ENCODE measurements at places on chromosomes 11 and 22.
A peak's percentile ranks its signal among the peaks of the same experiment; 100 is the strongest.

DNA sequence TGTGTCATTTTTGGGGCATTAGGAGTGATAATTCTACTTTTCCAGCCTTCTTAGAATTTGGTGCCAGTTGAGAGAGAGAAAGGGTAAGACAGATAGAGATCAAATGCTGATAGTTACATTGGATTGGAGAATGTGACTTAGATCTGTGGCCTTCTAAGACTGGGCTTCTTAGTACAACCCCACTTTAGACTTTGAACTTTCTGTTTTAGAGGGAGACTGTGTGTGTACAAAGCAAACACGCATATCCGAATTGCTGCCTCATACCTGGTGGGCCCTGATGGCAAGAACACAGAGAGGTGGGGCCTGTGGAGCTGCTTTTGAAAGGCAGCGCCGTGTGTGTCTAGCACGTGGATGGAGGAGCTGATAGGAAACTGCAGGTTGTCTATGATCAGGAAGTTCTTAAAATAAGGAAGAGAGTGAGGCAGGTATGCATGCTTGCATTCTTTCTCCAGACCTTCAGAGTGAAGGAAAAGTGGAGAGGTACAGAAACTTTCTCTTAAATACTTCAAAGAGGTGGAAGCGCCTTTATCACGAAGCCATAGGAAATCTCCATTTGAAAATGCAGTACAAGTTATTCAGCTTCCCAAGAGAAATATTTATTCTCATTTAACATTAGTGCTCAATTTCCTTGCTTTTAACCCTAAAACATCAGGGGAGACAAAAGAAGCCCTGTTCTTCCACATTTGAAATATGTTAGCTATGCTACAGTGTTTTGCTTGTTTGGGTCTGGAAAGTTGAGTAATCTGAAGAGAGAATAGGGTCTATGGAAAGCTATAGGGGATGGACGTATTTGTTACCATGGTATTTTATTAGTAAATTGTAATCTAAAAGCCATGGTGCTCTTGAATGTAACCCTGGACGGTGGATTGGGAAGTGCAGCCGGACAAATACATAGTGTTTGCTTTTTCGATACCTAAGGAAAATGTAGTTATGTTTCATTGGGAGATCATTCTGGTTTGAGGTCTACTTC lies 13.7 kb downstream of the PDHX start:
- DNase-seq = no peak

- no peak for DNase-seq
These were observed 30.1 kb upstream of the MPPED1 start for GRCh38 chr22:43381693-43382092.

DNA sequence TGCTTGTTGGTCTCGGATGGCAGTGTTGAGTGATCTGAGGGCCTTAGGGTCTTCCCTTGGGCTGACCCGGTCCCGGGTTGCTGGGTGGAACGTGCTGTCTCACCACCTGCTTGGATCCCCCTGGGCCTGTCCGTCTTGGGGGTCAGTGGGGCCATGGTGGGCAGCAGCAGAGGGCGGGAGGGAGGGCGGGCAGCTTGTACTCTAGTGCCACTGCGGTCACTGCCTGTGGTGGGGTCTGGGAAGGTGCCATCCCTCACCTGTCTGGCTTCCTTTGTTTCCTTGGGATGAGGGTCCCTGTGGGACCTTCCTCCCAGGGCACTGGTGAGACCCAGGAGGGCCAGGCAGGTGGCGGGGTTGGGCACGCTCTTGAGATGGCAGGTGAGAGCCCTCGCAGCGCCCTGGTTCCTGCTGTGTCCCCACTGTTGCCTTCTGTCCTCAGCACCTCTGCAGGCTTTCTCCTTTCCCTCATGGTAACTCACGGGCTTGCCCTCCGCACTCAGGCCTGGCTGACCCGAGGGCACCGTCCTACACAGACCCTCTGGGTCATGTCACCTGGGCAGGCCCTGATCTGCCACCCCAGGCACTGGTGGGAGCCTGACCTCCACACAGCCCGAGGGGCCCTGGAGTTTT lies 34.2 kb downstream of the TBC1D22A start:
- no peak for DNase-seq

DNA sequence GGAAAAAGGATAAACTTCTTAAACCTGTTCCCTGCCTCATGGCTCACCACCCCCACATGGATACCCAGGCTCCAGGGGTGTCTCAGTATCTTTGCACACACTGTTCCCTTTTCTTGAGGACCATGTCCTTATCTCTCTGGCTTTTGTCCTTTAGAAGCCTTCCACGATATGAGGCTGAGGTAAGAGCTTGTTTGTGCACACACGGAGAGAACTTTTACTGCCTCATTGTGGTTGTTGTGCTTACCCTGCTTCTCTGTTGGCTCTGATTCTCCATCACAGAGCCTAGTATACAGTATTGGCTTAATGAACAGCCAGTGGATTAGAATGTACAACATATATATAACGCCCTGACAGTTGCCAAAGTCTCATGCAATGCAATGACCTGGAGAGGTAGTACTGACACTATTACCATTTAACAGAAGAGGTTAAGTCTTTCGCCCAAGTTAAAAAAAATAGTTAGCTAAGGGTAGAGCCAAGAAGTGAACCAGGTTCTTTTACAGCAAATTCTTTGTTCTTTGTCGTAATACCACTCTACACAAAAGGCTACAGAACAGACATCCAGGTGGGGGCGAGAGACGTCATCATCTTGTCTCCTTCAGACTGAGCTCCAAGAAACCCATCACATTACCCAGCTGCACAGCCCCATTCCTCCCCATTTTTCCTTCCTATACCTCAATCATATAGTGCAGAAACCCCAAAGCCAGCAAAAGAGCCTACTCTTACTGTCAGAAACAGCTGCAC lies 117.3 kb downstream of the PLEKHA7 start:
- DNase-seq = no peak

GRCh38 chr11:117316197-117316961 lies at the start of gene BACE1:
BACE1 (minus strand) TSS chr11:117316256; CDS start chr11:117315795, 461 bp downstream.
- DNase-seq = peak; percentile 79

- DNase-seq = no peak
These were observed 37.9 kb downstream of the CDPF1 start for GRCh38 chr22:46212195-46212594.

DNA sequence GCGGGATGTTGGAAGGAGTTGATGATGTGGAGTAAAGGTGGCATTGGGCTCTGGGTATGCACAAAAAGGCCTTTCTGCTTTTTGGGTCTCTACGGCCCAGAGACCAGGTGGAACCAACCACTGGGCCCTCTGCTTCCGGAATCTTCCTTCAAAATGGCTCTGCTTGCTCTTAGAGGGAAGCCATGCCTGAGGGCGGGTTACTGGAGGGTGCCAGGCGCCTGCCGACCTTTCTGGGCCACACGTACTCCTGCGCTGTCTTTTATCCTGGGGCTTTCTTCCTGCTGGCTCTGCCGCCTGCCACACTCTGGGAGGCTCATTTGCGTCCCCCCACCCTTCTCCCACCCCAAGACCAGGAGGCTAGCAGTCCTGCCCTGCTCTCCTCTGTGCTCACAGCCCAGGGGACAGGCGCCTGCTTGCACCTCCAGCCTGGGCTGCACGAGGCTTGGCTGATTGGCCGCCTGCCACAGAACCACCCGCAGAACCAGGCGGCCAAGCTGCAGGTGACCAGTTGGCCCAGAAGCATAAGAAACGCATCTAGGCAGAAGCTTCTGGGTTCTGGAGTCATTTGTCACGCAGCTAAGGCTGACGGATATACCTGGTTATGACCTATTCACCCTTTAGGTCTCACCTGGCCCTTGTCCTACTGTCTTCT lies 536.9 kb downstream of the TBC1D22A start:
- DNase-seq = no peak

DNA sequence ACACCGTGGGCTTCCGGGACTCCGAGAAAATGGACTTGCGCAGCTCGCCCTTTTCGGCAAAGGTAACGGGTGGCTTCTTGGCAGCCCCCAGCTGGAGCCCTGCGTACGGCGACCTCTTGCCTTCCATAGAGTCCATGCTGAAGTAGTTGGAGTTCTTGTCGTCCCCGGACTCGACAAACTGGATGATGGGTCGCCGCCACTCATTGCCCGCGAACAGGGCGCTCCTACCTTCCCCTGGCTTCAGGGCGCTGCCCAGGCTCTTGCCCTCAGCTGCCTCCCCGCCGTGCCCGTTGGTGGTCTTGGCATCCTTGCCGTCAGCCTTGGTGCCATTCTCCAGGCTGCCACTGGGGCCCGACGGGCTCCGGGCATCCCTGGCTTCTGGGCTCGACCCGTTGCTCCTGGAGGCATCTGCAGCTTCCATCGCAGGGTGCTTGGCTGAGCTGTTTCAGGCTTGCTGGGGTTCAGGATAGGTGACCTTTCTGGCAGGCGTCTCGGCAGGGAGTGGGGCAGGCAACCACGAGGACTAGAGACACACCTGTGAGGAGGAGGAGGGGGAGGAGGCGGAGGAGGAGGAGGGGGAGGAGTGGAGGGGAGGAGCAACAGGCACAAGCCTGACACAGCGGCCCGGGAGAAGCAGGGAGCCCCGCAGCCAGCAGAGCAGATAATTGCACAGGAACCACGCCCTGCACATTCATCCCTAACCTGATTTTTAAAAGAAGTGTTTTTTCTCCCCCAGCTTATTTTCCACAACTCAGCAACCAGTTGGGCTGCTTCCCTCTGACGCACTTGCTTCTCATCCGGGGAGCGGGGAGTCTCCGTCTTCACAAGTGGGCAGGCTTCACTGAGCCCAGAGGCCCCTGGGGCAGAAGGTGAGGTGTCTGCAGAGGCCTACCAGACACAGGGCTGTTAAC lies at the start of gene TRIM29:
TRIM29 (minus strand) TSS at position 503 of the 911 bp plus-strand sequence; CDS start at position 421, 82 bp downstream.
- DNase-seq = no peak

DNA sequence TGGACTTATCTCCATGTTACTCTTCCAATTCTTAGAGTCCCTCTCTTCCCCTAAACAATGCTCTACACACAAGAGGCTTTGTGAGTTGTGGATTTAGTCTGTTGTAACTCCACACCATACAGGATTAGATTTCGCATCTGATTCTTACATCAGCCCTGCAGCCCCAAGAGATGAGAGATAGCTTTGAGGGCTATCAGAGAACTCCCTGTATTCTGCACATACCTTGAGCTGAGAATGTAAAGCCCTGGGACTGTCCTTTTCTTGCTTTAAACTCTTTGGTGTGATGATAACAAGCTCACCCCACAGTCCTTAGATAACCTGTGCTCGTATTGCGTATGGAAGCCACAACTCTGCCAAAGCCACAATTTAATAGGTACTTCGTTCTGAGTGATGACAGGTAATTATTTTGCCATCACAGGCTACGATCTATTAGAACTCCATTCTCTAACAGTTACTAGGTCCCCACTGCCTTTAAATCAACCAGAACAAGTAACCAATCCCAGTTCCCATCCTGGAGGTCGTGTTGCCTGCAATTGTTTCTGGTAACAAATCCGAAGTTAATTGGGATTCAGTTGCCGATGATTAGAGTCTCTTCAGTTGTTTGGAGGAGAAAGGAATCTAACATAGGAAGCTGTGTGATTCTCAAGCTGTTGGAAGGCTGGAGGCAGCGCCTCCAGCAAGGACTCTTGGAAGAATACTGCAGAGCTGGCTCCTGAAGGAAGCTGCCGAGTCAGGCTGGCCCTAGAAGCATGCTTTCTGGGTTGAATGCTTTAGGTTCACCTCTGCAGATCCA lies 1.3 kb upstream of the PARVG start:
- no peak for DNase-seq

- no peak for DNase-seq
These were observed 6.7 kb downstream of the ACP2 start for GRCh38 chr11:47241841-47242301.
